ENCODE measurements at places on chromosomes 7 and 10.

DNA sequence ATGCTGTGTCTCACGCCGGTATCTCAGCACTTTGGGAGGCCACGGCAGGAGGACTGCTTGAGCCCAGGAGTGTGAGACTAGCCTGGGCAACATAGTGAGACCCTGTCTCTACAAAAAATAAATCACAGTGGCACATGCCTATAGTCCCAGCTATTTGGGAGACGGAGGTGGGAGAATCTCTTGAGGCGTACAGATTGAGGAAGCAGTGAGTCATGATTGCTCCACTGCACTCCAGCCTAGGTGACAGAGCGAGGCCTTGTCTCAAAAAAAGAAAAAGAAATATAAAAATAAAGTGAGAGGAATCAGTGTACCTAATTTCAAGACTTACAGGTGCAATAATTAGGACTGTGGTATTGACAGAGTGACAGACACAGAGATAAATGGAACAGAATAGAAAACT lies 23.9 kb downstream of the SLC25A40 start:
- no peak for DNase-seq

GRCh38 chr7:16634271-16634738 lies 11.2 kb downstream of the ANKMY2 start:
- DNase-seq, result no peak

GRCh38 chr7:10120936-10121335 lies 852.7 kb upstream of the PHF14 start:
- no peak for DNase-seq

GRCh38 chr10:1025683-1026082 lies at the start of gene IDI2:
Gene IDI2 (minus strand): TSS chr10:1025859. CDS start chr10:1024723, 1,136 bp downstream.
- no peak for DNase-seq

DNA sequence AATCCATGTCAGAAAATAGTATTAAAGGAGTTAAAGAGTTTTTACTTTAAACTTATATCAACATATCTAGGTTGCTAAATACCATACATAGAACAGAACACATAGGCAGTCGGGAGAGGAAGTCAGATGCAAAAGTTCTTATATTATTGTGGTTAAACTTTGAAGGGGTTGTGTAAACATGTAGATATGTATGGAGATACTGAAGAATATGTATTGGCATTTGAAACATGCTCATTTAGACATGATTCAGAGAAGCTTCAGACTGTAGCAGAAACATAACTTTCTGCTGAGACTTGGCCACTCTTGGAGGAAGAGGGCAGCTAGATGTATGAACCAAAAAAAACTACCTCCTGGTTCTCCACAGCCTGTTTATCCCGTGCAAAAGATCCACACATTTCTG lies 103.5 kb upstream of the FERD3L start:
- DNase-seq, result no peak

GRCh38 chr7:97219237-97219636 lies 101.7 kb downstream of the SDHAF3 start:
- no peak for DNase-seq

GRCh38 chr10:49620841-49621378 lies 7.1 kb downstream of the CHAT start:
- no peak for DNase-seq

- DNase-seq, result no peak
Observed at GRCh38 chr10:36280321-36280741, 638.2 kb upstream of the FZD8 start.

All from stimulated activated CD8-positive, alpha-beta memory T cell treated with anti-CD3 and anti-CD28 coated beads, Interleukin-15, amount 100 ng/mL, for 4 hours (primary cell).